Upper lobe of left lung (tissue), 6 donors: ENCODE measurements at places on chromosomes 3 and 15. TPM values are rescaled to one million over a fixed set of nuclear protein-coding genes. Genes with fewer than 3 reads are reported as not detected.
A peak's percentile ranks its signal among the peaks of the same experiment; 100 is the strongest.

The PLD1 gene
- 18.7 TPM for total RNA-seq

The ARRDC4 gene
- 28.1 TPM for total RNA-seq

The MTHFS gene
- total RNA-seq: 15.0 TPM

The CHRNA7 gene
- total RNA-seq: 5.2 TPM

The ALDH1A2 gene
- total RNA-seq: 6.5 TPM

The ALCAM gene
- 129 TPM for total RNA-seq

The MYRIP gene
- 1.8 TPM for total RNA-seq

The POLG gene
- total RNA-seq: 72.4 TPM

The SYNPR gene
- not detected for total RNA-seq

- no peaks in the 10 kb centered on the region for H3K4me1 ChIP-seq
- no peaks in the 10 kb centered on the region for H3K36me3 ChIP-seq
- H3K27me3 ChIP-seq: no peaks in the 10 kb centered on the region
- no peak overlapping the region for H3K27ac ChIP-seq
- DNase-seq: no peak
Observed at GRCh38 chr3:40719660-40720287, 195.0 kb downstream of the ZNF621 start.

- no peaks in the 10 kb centered on the region for H3K27me3 ChIP-seq
- no peak overlapping the region for H3K4me3 ChIP-seq
- no peak for DNase-seq
- no peaks in the 10 kb centered on the region for H3K4me1 ChIP-seq
- H3K27ac ChIP-seq: no peak overlapping the region
Observed at GRCh38 chr15:28044121-28044672, 54.9 kb downstream of the OCA2 start.

DNA sequence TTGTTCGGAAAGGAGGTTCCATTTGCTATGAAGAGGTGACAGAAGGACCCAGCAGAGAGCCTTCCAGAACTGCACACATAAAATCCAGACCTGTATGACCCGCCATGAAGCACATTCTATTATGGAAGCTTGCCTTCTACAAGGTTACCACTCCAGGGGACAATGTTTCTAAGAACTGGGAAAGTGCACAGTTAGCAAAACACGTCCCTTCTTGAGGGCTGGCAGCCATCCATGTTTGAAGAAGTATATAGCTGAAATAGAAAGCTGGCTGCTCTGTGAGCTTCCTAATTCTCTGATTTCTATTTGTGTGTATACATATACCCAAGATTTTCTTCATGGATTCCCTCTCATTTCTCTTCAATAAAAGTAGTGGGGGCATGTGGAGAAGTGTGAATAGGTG, 74.6 kb downstream of the CNTN3 start:
- no peak overlapping the region for H3K4me3 ChIP-seq
- H3K27ac ChIP-seq: no peak overlapping the region
- H3K4me1 ChIP-seq: no peaks in the 10 kb centered on the region
- no peaks in the 10 kb centered on the region for H3K36me3 ChIP-seq
- no peak for DNase-seq
- no peaks in the 10 kb centered on the region for H3K27me3 ChIP-seq

DNA sequence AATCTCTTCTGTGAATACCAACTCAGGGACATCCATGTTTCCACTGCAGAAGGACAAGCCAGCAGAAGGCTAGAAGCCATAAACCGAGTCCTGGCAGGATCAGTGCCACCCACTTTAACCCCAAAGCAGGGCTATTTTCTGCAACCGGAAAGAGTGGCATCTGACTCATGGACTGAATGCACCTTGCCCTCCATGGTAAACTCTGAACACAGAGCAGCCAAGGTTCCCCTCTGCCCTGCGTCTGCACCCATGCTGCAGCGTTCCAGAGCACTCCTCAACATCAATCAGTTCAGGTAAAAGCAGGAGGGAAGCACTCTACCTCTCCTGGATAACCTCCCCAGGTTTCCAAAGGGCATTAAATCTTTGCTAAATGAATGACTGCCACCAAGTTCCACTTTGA, 801 bp upstream of the NGRN start:
- DNase-seq: peak; percentile 23
- peaks cover 46% of the 10 kb centered on the region for H3K4me1 ChIP-seq
- H3K4me3 ChIP-seq: peak overlapping the region; percentile 76
- peak overlapping the region; percentile 94 for H3K27ac ChIP-seq
- H3K27me3 ChIP-seq: no peaks in the 10 kb centered on the region

DNA sequence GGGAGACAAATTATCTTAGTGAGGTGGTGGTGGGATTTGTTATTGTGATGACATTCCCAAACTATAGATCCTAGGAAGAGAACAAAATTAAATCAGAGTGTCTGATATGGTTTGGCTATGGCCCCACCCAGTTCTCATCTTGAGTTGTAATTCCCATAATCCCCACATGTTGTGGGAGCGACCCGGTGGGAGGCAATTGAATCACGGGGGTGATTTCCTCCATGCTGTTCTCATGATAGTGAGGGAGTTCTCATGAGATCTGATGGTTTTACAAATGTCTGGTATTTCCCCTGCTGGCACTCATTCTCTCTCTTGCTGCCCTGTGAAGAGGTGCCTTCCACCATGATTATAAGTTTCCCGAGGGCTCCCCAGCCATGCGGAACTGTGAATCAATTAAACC, 62.0 kb downstream of the RPL22L1 start:
- H3K36me3 ChIP-seq: no peaks in the 10 kb centered on the region
- DNase-seq: no peak
- H3K4me3 ChIP-seq: no peak overlapping the region
- H3K4me1 ChIP-seq: peaks cover 9% of the 10 kb centered on the region
- H3K27ac ChIP-seq: no peak overlapping the region

DNA sequence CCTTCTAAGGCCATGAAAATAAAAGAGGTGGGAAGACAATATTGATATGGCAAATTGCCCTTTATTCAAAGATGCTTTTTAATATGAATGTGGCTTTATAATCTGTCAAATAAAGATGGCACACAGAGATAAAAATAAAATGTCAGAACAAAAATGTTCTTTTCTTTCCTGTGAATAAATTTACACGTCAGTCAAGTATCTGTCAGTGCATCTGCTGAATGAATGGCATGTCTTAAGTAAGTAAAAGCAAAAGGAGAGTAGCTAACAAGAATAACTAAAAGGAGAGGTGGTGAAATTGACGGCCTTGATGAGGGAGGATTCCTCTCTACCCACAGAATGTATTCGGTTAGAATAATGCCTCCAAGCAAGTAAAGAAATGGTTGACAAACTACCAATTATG, 1021.7 kb upstream of the GBE1 start:
- H3K27me3 ChIP-seq: no peaks in the 10 kb centered on the region
- H3K4me3 ChIP-seq: no peak overlapping the region
- H3K27ac ChIP-seq: no peak overlapping the region
- no peaks in the 10 kb centered on the region for H3K36me3 ChIP-seq

- no peak overlapping the region for H3K4me3 ChIP-seq
- peaks cover 3% of the 10 kb centered on the region for H3K4me1 ChIP-seq
- no peaks in the 10 kb centered on the region for H3K36me3 ChIP-seq
- DNase-seq: no peak
- no peaks in the 10 kb centered on the region for H3K27me3 ChIP-seq
Observed at GRCh38 chr3:111676211-111677006, 81.3 kb upstream of the ZBED2 start.

DNA sequence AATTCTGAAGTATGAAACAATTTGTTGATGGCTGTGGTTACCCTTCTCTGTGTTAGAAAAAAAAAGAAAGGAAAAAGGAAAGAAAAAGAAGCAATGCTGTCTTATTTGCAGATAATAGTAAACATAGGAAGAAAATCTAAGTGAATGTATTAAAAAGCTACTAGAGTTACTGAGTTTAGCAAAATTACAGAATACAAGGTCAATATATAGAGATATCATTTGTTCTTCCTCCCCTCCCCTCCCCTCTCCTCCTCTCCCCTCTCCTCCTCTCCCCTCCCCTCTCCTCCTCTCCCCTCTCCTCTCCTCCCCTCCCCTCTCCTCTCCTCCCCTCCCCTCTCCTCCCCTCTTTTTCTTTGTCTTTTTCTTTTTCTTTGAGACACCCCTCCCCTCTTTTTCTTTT, 69.1 kb downstream of the ANP32A start:
- H3K4me1 ChIP-seq: no peaks in the 10 kb centered on the region
- DNase-seq: no peak
- no peaks in the 10 kb centered on the region for H3K36me3 ChIP-seq
- H3K27ac ChIP-seq: no peak overlapping the region
- H3K27me3 ChIP-seq: no peaks in the 10 kb centered on the region

- H3K4me1 ChIP-seq: peaks cover 27% of the 10 kb centered on the region
- no peak for DNase-seq
- H3K27ac ChIP-seq: no peak overlapping the region
Observed at GRCh38 chr3:98778383-98778782, 15.2 kb downstream of the ST3GAL6 start.

GRCh38 chr3:30513374-30514152, 92.8 kb upstream of the TGFBR2 start:
- DNase-seq: no peak
- no peak overlapping the region for H3K4me3 ChIP-seq
- no peaks in the 10 kb centered on the region for H3K36me3 ChIP-seq
- no peaks in the 10 kb centered on the region for H3K27me3 ChIP-seq

DNA sequence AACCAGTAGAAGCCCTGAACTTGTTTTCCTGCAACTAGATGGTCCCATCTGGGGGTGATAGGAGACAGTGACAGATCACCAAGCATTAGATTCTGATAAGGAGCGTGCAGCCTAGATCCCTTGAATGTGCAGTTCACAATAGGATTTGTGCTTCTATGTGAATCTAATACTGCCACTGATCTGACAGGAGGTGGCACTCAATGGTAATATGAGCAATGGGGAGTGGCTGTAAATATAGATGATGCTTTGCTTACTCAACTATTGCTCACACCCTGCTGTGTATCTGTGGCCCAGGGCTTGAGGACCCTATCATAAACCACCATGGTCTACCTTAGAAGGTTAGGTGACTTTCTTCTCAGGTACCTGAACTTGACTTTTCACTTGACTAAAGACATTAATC, 417.1 kb upstream of the ARHGEF26 start:
- no peaks in the 10 kb centered on the region for H3K27me3 ChIP-seq
- no peak for DNase-seq
- no peaks in the 10 kb centered on the region for H3K36me3 ChIP-seq
- no peak overlapping the region for H3K4me3 ChIP-seq
- H3K27ac ChIP-seq: no peak overlapping the region

DNA sequence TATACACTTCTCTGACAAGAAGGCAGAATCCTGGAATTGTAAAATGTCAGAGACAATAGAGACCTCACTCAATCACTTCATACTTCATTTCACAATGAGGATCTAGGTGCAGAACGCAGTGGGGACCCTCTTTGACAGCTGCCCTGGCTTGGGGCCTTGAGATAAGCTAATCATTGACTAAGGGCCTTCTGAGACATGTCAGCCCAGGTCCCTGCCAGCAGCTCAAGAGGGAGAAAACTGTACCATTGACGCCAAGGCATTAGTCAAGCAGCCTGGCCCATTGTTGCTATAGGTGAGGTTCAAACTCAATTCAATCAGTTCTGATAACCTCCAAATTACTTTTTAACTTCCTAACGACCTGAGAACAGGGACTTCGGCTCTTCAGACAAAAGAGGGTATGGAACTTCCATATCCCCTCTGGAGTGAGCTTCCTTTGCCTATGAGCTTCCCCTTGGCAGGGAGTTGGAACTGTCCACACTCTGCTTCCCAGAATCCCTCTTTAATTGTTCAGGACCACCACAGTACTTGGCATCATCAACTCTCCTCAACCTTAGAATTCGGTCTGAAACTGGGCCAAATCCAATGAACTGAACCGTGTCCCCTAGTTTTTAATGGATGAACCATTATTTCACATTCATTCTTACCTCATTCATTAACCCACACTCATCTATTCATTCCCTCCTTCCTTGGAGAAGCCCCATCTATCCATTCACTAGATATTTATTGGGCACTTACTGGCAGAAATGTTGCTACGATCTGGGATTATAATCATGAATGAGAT, 1.5 kb upstream of the CYP8B1 start:
- no peak overlapping the region for H3K4me3 ChIP-seq
- DNase-seq: no peak
- no peaks in the 10 kb centered on the region for H3K27me3 ChIP-seq
- H3K4me1 ChIP-seq: peaks cover 3% of the 10 kb centered on the region
- H3K27ac ChIP-seq: no peak overlapping the region

GRCh38 chr3:185722881-185723280, 102.0 kb downstream of the IGF2BP2 start:
- no peaks in the 10 kb centered on the region for H3K4me1 ChIP-seq
- no peak for DNase-seq
- H3K27me3 ChIP-seq: no peaks in the 10 kb centered on the region
- H3K27ac ChIP-seq: no peak overlapping the region

- H3K27me3 ChIP-seq: no peaks in the 10 kb centered on the region
- no peak overlapping the region for H3K27ac ChIP-seq
- H3K4me1 ChIP-seq: peaks cover 16% of the 10 kb centered on the region
- no peak for DNase-seq
Observed at GRCh38 chr15:90364251-90364650, 12.2 kb downstream of the ZNF774 start.

GRCh38 chr3:33629219-33629618, 88.8 kb downstream of the CLASP2 start:
- no peaks in the 10 kb centered on the region for H3K36me3 ChIP-seq
- DNase-seq: no peak
- H3K27ac ChIP-seq: no peak overlapping the region
- H3K4me3 ChIP-seq: no peak overlapping the region
- no peaks in the 10 kb centered on the region for H3K27me3 ChIP-seq

- DNase-seq: no peak
- no peaks in the 10 kb centered on the region for H3K36me3 ChIP-seq
- H3K4me3 ChIP-seq: no peak overlapping the region
- H3K27me3 ChIP-seq: no peaks in the 10 kb centered on the region
- no peak overlapping the region for H3K27ac ChIP-seq
Observed at GRCh38 chr15:63274427-63274826, 3.0 kb upstream of the APH1B start.

DNA sequence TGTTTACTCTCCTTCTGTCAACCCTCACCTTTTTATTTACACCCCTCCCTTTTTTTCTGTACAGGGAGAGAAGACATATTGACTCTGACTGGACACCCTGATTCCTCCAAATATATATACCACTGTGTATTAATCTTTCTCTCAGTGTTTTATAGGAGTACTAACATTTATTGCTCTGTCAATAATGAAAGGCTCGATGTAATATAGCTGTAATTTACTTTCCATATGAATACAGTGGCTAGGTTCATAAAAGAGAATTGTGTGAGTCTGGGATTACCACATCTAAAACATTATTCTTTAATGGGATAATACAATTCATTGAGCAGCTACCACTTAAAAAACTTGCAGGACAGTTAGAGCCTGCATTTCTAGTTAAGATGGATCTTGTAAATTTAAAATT, 194.3 kb downstream of the SV2B start:
- no peaks in the 10 kb centered on the region for H3K27me3 ChIP-seq
- no peak for DNase-seq
- no peak overlapping the region for H3K27ac ChIP-seq
- H3K4me1 ChIP-seq: no peaks in the 10 kb centered on the region
